ENCODE measurements at places on chromosomes 11 and 22.

DNA sequence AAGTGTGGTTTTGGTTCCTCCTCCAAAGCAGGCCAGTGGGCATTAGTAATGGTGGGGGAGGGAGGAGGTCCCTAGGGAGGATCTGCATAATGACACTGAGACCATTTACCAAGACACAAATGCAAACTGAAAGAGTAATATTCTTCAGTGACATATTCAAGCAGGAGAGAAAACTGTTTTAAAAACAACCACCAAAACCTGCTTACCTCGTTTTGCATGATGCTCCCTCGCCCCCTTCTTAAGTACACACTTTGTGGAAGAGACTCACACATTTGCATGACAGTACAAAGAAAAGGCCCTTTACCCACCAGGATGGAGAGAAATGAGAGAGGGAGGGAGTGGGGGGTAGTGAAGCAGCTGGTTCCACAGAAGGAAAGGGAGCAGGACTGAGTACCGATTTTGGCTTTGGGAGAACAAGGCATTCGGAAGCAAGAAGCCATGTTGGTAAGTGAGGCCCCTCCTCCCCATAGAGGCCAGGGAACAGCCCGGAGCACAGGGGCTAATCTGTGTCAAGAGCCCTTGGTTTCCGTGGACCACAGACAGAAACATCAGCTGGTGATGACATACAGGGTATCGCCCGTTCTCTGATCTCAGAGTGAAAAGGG, 13.0 kb upstream of the OPCML start:
- DNase-seq, result no peak

GRCh38 chr11:86091566-86091965, 22.7 kb upstream of the PICALM start:
- DNase-seq, result no peak

GRCh38 chr11:34756591-34756990, 135.7 kb downstream of the EHF start:
- DNase-seq, result no peak

- DNase-seq, result no peak
These were observed 68.6 kb downstream of the MICAL2 start for GRCh38 chr11:12179019-12179418.

DNA sequence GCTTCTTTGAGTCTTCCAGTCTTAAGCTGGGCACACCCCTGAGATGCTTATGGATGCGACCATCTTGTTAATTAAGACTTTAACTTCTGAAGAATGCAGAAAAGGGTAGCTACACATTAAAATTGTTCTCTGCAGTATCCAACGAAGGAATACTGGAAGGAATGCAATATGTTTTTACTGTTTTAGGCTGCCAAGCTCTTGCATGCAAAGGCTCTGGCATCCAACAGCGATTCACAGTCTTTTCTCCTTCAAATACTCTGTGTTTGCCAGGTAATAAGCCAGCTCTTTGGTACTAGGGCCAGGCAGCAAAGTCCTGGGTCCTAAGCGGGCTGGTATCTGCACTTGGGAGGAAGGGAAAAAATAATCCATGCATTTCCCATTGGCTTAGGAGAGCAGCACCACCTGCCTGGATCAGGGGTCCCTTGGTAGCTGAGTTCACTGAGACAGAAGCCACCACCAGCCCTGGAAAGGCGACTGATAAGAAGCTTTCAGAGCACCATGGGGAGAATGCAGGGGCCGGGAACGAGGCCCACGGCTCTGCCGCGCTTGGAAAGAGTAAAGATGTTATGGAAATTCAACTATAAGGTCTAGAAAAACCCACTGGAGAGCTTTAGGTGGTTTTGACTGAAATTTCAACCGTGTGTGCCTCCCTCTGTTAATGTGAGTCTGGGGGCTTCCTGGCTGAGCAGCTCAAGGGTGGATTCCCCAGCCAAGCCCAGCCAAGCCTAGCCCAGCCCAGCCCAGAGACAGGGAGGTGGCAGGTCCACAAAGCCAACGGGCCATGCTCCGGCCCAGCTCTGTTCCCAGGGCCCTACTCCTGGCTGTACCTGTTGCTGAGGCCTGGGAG, 67.0 kb upstream of the CCND1 start:
- DNase-seq, result no peak

- no peak for DNase-seq
These were observed 71.2 kb upstream of the B3GAT1 start for GRCh38 chr11:134483291-134483690.

DNA sequence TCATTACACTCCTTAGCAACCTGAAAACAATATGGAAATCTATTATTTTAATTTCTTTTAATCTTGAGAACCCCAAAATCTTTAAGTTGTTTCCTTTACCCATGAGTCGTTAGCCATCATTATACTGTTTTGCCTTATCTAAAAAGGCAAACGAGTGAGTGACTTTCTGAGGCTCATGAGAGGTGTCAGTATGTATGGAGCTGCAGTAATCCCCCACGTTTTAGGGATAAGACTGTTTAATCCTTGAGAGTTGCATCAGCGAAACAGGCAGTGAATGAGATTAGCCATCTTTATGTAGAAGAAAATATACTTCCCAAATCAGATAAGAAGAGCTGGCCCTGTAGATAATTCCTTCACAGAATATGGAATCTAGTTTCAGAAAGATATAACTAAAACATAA, 1147.0 kb downstream of the DLG2 start:
- DNase-seq, result no peak

- no peak for DNase-seq
These were observed 4.2 kb downstream of the MYRF start for GRCh38 chr11:61756452-61757212.

DNA sequence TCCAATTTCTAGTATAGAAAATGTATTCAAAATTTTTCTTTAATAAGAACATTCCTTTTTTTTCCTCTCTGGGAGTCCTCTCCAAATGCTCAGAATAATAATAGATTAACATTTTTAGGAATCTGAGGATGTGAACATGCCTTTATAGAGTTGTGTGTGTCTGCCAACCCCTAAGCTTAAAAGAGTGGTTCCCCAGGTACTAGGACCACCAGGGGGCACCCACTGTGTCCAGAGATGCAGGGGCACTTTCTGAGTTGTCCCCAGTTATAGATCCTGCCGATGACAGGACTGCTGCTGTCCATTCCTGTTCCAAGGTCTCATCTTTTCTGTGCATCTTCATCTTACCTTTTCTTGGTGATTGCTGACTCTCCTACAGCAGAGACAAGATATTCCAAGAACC, 27.0 kb upstream of the MICAL2 start:
- no peak for DNase-seq

- DNase-seq, result no peak
These were observed 1098.0 kb downstream of the BRD1 start for GRCh38 chr22:48729499-48730171.

GRCh38 chr11:72037554-72038311, 39.0 kb downstream of the IL18BP start:
- no peak for DNase-seq

GRCh38 chr11:128867277-128867676, at the start of gene KCNJ1:
Gene KCNJ1 (minus strand): TSS chr11:128867296. CDS start chr11:128840243, 27,053 bp downstream.
- DNase-seq, result no peak

DNA sequence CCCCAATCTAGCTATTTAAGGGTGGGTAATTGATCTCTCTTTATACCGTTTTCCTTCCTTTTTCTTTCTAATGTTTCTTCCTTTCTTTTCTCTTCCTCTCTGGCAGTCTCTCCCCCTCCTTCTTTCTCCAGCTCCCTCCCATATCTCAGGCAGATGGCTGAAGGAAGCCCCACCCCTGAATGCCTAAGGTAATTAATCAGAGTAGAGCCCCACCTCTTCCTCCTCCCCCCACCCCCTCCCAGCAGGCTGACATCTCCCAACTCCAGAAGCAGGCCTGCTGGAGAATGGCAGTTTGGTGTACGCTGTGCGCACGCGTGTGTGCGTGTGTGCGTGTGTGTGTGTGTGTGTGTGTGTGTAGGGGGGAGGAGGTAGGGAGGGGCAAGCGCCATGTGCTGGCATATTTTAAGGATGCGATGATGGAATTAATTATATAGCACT, 122.6 kb downstream of the APOL5 start:
- peak; percentile 57 for DNase-seq

DNA sequence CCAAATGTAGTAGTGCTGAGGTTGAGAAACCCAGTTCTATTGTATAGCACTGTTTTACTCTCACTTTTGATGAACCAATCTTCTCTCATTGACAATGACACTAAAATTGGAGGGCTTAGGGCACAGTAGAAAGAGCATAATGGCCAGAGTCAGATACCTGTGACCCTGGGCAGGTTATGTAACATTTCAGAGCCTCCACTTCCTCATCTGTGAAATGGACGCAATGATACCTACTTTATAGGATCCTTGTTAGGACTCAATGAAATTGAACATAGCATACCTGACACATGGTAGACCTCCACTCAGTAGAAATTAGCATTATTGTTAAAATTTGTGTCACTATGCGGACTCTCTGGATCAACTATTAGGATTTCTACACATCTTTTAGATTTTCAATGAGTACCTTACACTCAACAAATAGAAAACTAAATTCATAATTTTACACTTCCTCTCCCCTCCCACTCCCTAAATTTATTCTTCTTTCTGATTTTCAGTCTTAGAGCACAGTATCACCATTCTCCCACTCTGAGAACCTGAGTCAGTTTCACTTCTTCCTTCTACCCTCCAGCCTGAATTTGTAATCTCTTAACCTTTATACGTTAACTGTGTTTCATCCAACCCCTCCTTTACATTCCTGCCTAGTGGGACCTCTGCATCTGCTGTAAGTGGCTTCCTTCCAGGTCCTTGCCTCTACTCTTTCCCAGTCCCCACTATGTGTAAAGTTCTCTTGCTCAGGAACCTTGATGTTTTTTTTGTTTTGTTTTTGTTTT, 78.3 kb downstream of the MICAL2 start:
- DNase-seq, result no peak

- no peak for DNase-seq
These were observed 12.0 kb downstream of the UPK3A start for GRCh38 chr22:45296628-45297297.

- DNase-seq, result no peak
These were observed at the start of gene SULT4A1 for GRCh38 chr22:43862074-43862881. Gene SULT4A1 (minus strand): TSS chr22:43862513. CDS start chr22:43862382, 131 bp downstream.

DNA sequence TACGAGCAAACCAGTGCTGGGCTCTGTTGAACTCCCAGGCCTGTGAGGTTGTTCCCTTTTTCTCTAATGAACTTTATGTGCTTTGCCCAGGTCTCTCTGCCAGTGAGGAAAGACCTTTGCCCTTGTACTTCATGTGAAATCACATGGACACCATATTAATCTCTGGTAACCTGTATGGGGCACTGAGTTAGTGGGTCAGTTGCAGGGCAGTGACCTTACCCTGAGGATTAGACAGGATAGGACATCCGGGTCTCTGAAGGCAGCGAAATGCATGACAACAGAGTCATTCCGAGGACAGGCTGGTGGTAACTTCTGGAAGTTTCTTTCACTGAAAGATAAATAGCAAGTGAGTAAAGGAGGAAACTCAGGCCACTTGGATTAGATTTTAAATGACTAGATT, 93.7 kb downstream of the ZBTB16 start:
- no peak for DNase-seq

GRCh38 chr11:17972987-17973386, 39.9 kb downstream of the SERGEF start:
- DNase-seq, result no peak

DNA sequence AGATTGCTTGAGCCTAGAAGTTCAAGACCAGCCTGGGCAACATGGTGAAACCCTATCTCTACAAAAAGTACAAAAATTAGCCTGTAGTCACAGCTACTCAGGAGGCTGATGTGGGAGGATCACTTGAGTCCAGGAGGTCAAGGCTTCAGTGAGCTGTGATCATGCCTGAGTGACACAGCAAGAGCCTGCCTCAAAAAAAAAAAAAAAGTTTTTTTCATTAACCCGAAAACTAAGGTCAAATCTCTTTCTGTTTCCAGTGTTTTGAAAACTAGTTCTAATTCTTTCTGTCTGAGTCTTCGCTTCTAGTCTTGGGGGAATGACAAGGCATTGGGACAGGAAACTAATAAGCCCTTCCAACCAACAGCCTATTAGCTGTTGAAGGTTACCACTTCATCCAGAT, 57.6 kb downstream of the LIF start:
- DNase-seq, result no peak

DNA sequence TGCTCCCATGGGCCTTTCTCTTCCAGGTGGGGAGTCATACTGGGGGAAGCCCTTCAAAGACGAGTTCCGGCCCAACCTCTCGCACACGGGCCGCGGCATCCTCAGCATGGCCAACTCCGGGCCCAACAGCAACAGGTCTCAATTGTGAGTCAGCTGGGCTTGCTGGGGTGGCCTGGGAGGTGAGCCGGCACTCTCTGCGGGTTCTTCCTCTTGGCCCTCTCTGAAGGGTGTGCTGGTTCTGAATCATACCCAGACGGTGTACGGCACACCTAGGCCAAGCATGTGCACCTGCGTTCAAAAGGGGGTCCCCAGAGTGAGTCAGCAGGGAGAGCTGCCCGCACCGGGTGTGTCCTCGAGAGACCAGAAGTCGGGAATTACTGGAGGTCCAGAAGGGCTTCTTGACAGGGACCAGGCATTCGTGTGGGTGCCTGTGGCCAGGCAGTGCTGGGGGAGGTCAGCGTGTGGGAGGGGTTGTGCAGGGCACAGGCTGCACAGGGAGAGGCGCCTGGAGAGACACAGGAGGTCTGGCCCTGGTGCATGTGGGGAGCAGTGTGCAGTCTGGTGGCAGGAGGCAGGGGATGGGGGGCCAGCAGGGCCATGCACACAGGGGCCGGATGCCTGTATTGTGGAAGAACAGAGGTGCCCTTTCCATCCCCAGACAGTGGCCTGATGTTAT, 23.0 kb downstream of the PPIL2 start:
- DNase-seq, result no peak

- DNase-seq, result no peak
These were observed 56.2 kb downstream of the MICAL3 start for GRCh38 chr22:17968126-17968525.

DNA sequence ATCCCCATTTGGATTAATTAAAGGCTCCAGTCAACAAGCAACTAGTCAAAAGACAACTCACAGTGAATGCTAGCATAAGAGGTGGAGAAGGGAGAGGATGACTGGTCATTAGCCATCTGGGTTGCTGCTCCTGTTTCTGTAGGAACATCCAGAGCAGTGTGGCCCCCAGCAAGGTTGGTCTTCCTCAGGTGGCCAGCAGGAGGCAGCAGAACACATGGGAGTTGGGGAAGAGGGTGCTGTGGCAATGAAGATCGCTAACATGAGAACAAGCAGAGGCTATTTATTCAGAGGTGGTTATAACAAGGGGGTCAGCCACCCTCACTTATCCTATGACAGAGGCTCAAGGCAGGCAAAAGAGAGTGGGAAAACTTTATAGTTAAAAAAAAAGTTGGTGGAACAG, 21.3 kb downstream of the IZUMO1R start:
- DNase-seq, result no peak

Data from GOT3 (cell line).